ENCODE measurements at places on chromosomes 3 and 15. TPM values are rescaled to one million over a fixed set of nuclear protein-coding genes. Genes with fewer than 3 reads are reported as not detected.
A peak's percentile ranks its signal among the peaks of the same experiment; 100 is the strongest.

- no peak for ATAC-seq
Observed at GRCh38 chr15:88956906-88957305, 43.7 kb upstream of the MFGE8 start.

GRCh38 chr3:1330107-1330506 lies 237.3 kb downstream of the CNTN6 start:
- ATAC-seq = no peak

- no peak for ATAC-seq
Observed at GRCh38 chr3:32919920-32920319, 31.5 kb upstream of the CCR4 start.

GRCh38 chr15:80916056-80916455 lies 73.6 kb downstream of the MESD start:
- no peak for ATAC-seq

Gene FBN1
- total RNA-seq = 163 TPM

Gene CCDC39
- not detected for total RNA-seq

- ATAC-seq = no peak
Observed at GRCh38 chr3:154464440-154465190, 34.6 kb upstream of the GPR149 start.

Gene TERB2
- total RNA-seq = not detected

- peak; percentile 57 for ATAC-seq
Observed at GRCh38 chr3:132343018-132343612, 25.9 kb downstream of the ACP3 start.

GRCh38 chr3:56980798-56981390 lies 79.6 kb upstream of the SPATA12 start:
- peak; percentile 83 for ATAC-seq

GRCh38 chr3:133413161-133414020 lies 13.5 kb downstream of the BFSP2 start:
- ATAC-seq = peak; percentile 48

DNA sequence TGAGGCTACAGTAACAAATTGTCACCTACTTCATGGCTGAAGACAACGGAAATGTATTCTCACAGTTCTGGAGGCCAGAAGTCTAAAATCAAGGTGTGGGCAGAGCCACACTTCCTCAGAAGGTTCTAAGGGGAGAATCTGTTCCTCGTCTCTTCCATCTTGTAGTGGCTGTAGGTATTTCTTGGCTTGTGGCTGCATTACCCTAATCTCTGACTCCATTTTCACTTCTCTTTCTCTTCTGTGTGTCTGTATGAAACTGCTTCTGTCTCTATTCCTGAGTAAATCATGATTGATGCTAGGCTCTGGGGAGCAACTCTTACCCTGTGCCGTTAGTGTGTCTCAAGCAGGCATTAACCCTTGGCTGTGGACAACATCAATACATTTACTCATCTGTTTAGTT lies 164.7 kb downstream of the SQOR start:
- ATAC-seq = no peak

DNA sequence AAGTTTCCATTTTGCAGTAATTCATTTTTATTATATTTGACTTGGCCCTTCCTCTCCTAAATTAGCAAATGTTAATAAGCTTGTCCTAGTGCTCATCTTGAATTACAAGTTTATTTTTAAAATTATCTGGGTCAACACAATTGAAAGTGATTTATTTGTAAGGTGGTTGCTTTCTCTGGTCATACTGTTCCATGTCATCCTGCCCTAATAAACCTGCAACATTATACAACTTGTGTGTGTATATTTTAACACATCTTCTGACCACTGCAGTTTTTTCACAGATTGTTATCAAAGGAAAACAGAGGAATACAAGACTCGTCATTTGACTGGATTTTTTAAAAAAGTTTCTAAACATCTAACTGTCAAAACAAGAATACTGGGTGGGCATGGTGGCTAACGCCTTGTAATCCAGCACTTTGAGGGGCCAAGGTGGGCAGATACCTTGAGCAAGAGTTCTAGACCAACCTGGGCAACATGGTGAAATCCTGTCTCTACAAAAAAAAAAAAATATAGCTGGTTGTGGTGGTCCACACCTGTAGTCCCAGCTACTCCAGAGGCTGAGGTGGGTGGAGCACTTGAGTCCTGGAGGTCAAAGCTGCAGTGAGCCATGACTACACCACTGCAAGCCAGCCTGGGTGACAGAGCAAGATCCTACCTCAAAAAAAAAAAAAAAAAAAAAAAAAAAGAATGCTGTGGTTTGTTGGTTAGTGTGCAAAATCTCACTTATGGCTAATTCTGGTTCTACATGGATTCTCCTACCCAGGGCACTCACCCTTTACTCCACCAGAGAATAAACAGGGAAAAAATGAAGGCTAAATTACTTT lies 5.0 kb upstream of the LRRFIP2 start:
- ATAC-seq = no peak

GRCh38 chr3:37338500-37338899 lies 164.1 kb upstream of the LRRFIP2 start:
- peak; percentile 67 for ATAC-seq
